Neuronal stem cell (in vitro differentiated cells): ENCODE measurements at places on chromosomes 7 and 10.

- DNase-seq = no peak
Measured at GRCh38 chr7:25638068-25638467, 409.8 kb upstream of the NPVF start.

DNA sequence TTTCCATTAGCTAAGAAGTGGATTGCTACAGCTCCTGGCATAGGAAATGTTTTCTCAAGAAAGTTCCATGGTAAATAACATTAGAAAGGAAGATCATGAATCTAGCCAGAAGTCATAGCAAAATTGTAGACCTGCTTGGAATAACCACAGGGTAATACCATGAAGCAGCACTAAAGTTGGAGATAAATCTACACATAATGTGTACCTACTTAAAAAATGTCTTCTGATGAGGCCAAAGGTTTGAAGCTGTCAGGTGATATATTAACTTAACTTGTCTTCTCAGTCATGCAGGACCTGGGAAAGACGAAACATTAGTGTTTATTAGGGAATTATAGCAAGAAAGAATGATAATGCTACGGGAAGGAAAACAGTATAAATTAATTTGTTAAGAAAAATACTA, 6.3 kb downstream of the CISD1 start:
- no peak for DNase-seq

DNA sequence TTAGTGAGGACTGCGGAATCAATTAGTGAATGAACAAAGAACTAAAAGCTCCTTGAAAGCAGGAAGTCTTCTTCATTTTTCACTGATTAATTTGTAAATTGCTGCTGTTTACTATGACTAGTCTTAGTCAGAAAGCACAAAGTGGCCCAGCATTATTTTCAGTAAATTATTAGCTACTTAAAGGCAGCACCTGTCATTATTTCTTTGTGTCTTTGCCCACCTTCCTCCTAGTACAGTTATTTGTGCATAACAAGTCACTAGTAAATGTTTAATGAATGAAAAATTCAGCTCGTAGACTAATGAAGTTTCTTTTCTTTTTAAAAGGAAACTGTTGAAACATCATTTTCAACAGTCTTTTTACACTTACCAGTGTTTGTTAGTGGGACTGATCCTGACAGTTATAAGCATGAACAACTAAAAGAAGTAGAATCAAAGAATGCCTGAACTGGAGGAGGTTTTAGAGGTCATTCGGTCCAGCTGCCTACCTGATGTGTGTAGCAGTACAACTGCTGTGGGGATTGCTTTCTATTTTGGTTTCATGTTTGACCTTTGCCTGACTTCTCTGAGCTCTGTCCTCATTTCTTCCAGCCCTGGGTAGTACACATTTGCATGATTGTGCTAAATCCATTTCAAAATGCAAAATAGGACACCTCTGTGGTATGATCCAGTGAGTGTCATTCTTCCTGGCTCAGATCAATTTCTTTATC, 140.0 kb upstream of the PHYHIPL start:
- no peak for DNase-seq

DNA sequence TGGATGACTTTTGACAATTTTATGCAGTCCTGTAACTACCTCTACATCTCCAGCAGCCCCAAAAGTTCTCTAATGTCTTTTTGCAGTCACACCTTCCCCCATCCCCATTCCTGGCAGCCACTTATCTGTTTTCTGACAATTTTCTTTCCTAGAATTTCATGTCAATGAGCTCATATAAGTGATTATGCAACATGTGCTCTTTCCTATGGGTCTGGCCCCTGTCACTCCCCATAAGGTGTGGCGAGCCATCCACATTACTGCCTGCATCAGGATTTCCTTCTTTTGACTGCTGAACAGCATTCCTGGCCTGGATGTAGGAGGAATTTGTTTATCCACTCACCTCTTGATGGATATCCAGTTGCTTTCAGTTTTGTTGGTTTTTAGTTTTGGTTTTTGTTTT, 146.7 kb upstream of the MGMT start:
- no peak for DNase-seq

DNA sequence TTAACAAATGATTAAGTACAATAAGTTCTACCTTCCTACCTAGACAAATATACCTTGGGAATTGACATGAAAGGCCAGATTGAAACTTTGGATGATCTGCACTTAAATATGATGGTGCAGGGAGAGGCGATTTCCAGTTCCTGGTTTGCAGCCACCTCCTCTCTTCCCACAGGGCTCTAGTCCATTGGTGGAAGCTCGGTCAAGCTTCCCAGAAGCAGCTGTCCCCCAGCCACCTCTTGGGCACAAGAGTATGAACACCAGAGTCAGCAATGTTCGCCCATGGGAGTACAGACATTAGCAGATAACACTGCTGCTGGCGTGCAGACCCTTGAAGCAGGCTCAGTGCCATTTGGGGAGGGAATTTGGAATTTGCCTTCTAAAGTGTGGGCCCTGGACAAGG, 1.5 kb upstream of the CPVL start:
- no peak for DNase-seq

GRCh38 chr7:46396481-46396880, 475.4 kb upstream of the IGFBP3 start:
- no peak for DNase-seq

- no peak for DNase-seq
Measured at GRCh38 chr10:71064413-71065118, 147.8 kb upstream of the UNC5B start.

DNA sequence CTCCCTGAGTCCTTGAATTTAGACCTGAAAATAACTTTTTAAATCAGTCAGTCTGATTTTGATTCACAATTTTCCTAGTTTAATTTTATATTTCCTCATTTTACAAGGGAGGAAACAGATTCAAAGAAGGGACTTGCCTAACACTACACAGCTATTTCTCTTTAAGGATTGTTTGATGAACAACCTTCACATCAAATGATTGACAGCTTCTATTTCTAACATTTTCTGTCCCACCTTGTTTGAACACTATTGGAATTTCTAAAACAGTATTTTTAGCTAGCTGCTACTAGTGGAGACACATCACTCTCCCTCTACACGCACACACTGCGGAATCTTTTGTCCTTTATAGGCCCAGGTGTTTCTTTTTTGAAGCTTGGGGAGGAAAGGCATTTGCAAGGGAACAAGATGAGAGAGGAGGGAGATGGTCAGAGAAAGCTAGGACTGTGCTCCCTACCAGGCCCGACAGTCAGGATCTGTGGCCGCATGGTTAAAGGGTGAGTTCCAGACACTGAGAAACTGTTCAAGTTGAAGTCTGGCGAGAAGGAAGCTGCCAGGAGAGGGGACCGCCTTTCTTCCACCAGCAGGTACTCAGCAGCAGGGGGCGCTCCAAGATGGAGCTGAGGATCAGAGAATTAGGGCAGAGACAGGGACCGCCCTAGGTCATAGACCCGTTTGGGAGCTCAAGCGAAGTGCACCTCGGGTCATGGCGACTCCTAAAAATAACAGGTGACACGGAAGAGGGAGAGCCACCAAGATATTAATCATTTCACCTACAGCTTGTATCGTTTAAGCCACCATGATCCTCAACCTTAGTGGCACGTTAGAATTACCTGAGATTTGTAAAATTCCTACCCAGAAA, 49.7 kb downstream of the DNAJC12 start:
- DNase-seq = peak; percentile 41

- no peak for DNase-seq
Measured at GRCh38 chr10:92800134-92800733, 48.1 kb upstream of the EXOC6 start.

DNA sequence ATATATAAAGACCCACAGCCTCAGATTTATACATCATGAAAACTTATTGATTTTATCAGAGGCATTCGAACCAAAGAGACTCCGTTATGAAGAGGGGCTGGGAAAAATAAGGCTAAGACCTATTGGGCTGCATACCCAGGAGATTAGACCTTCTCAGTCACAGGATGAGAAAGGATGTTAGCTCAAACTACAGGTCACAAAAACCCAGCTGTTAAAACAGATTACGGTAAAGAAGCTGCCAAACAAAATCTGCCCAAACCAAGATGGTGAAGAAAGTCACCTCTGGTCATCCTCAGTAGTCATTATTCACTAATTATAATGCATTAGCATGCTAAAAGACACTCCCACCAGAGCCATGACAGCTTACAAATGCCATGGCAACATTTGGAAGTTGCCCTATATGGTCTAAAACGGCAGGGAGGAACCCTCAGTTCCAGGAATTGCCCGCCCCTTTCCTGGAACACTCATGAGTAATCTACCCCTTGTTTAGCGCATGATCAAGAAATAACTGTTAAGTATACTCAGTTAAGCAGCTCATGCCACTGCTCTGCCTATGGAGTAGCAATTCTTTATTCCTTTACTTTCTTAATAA, 362.5 kb upstream of the PCDH15 start:
- no peak for DNase-seq

- DNase-seq = no peak
Measured at GRCh38 chr7:148255333-148255732, 335.2 kb upstream of the C7orf33 start.

DNA sequence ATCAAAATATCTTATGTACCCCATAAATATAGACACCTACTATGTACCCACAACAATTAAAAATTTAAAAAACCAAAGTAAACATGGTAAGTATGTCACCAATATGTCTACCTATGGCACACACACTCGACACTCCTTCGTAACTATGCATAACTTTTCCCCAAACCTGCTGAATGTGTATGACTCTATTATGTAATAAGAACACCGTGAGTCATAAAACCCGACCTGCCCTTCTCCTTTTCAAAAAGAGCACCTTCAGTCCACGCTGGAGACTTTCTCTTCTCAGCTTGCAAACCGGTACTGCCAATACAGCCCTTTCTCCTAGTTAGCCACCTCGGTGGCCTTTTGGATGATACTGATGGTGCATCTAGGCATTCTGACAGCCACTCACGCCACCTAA, 186.3 kb downstream of the PRPF18 start:
- no peak for DNase-seq

GRCh38 chr7:85275204-85275603, 88.3 kb upstream of the SEMA3D start:
- no peak for DNase-seq

DNA sequence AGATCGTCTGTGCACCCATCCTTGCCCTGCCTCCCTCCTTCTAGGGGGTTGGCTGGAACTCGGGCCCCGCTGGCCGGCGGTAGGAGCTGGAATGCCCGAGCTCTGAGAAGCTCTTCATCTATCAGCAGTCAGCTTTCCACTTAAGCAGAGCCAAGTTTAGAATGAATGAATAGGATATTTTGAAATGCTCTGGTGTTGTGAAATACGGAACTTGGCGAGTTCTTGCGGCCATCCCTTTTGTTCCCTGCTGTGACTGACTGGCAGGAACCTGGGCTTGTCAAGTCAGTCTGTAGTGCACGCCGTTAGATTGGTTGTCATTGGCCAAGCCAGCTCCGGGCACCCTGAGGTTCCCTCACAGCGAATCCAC, 33.3 kb downstream of the FOXK1 start:
- no peak for DNase-seq

DNA sequence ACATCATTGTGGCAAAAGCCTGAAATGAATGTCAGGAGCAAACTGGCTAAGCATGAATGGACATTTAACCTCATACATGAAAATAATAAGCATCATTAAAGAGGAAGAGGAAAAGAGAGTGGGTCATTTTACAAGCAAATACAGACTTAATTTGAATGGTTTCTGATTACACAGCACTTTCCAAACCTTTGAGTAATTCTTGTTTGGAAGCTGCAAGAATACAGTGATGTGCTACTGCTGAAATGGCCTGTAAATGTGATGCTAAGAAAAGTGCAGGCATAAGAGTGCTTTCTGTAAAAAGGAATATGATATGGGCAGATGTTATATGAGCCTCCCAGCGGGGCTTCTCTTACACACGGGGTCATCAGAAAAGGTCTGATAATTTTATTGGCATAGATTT, 30.2 kb downstream of the TAS2R16 start:
- DNase-seq = no peak

- no peak for DNase-seq
Measured at GRCh38 chr10:79390551-79391229, 43.4 kb downstream of the PPIF start.

DNA sequence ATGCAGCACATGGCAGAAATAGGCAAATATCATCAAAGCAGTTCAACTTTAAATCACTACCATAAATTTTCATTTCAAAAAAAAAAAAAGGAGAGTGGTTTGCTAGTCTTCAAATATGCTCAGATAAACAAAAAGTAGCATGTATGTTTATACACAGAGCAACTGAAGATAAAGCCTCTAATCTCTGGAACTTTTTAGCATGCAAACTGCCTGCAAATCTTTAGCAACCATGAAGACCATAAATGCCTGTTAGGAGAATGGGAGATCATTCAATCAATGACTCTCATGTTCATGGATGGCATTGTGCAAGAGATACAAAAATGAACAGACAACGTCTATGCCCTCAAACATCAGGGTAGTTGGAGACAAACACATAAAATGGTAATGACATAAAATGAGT, 57.3 kb downstream of the ORC5 start:
- no peak for DNase-seq

GRCh38 chr10:69624245-69624786, 5.7 kb upstream of the FAM241B start:
- no peak for DNase-seq

GRCh38 chr10:118300320-118300719, 41.8 kb downstream of the FAM204A start:
- DNase-seq = no peak

DNA sequence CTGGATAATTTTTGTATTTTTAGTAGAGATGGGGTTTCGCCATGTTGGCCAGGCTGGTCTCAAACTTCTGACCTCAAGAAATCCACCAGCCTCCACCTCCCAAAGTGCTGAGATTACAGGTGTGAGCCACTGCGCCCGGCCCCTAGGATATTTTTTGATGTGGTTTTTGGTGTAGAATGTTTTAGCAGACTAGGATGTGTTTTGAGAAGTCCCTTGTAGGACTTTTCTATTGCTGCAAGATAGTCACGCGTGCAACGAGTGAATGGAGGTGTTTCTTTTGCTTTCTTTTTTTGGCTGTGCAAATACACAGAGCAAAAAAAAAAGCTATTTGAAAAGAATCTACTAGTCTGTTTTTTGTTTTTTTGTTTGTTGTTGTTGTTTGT, 29.8 kb upstream of the KLF6 start:
- DNase-seq = no peak

DNA sequence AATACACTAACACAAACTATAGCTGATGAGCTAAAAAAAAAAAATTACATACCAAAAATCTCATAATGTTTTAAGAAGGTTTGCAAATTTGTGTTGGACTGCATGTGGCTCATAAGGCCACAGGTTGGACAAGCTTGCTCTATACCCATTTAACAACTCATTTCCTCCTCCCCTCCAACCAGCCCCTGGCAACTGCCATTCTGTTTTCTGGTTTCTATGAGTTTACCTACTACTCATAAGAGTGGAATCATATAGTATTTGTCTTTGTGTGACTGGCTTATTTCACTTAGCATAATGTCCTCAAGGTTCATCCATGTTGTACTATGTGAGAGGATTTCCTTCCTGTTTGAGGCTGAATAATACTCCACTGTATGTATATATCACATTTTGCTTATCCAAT, 100.4 kb upstream of the ARHGAP21 start:
- no peak for DNase-seq

- no peak for DNase-seq
Measured at GRCh38 chr7:35250941-35251340, 3.0 kb downstream of the TBX20 start.

- DNase-seq = no peak
Measured at GRCh38 chr7:70935854-70936253, 196.1 kb upstream of the GALNT17 start.

- DNase-seq = no peak
Measured at GRCh38 chr10:18340496-18341051, 200.3 kb downstream of the CACNB2 start.

- no peak for DNase-seq
Measured at GRCh38 chr7:128093614-128094570, 62.7 kb upstream of the LRRC4 start.
